ENCODE measurements at places on chromosomes 11 and 22.

- DNase-seq, result no peak
These were observed 28.2 kb downstream of the HEPHL1 start for GRCh38 chr11:94049351-94049750.

GRCh38 chr11:127458561-127458960 lies 458.0 kb upstream of the KIRREL3 start:
- no peak for DNase-seq

- DNase-seq, result no peak
These were observed 42.2 kb downstream of the FLI1 start for GRCh38 chr11:128735935-128736605.

- DNase-seq, result no peak
These were observed 85.0 kb downstream of the LARGE1 start for GRCh38 chr22:33835265-33835664.

- no peak for DNase-seq
These were observed 142.6 kb downstream of the BRD1 start for GRCh38 chr22:49685116-49685515.
